ENCODE measurements at places on chromosomes 5 and 9.

- no peak for DNase-seq
Measured at GRCh38 chr9:38690574-38690973, 29.4 kb downstream of the FAM240B start.

DNA sequence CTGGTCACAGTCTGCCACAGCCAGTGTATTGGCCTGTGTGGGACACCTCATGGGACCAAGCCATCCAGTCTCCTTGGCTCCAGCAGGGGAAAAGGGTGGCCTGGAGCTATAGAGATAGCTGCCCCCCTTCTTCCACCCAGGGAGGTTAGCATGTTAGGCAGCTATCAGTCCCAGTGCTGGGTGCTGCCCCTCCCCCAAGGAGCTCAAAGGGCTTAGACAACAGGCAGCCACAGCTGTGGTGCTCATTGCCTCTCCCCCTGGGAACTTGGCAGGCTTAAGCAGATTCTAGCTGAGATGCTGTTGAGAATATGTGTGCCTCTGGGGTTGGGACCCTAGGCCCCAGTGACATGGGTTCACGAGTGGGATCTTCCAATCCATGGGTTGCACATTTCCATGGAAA, 226.0 kb upstream of the PTGER4 start:
- DNase-seq: no peak

DNA sequence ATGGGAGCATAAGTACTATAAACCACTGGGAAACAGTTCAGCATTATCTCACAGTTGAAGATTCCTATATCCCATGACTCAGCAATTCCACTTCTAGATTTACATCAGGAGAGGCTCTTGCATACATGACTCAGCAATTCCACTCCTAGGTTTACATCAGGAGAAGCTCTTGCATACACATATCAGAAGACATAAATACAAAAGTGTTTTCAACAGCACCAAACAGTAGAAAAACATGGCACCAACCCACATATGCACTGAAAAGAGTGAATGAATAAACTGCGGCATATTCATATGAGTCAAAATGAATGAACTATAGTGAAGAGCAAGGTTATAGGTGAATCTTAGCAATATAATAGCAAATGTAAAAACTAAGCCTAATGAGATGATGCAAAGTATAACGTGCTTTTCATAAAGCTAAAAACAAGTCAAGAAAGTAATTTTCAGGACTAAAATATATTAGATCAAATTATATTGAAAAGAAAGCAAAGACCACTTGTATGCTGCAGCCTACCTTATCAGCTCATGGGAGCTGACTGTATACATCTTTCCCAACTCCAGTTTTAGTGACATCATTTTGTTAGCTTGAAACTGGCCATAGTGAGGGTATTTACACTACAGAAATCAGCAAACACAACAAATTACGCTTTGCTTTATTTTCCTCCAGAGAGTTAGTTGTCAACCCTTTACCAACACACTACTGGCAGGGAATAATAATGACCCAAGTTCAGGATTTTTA, 95.8 kb downstream of the ANKRD18B start:
- DNase-seq: no peak

- DNase-seq: no peak
Measured at GRCh38 chr9:97747201-97747965, 50.2 kb upstream of the XPA start.

GRCh38 chr9:69093471-69094103, 58.0 kb downstream of the FXN start:
- DNase-seq: no peak
